ENCODE measurements at places on chromosomes 4 and X.
A peak's percentile ranks its signal among the peaks of the same experiment; 100 is the strongest.

DNA sequence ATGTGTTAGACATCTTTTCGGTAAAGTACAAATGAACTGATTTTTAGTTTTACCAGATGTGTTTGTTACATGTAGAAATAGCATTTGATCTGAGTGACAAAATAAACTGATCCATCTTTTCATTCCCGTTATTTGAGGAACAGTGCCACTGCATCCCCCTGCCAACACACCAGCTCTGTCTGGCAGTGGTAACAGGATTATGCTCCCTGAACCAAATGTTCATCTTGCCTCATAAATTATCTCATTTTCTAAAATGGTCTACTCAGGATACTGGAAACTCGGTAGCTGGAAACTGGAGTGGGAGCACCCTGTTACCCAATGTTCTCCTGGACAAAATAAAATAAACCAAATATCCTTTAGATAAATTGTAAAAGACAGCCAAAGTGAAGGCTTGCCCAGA lies 171.6 kb downstream of the FAT4 start:
- no peak for DNase-seq

GRCh38 chr4:81839347-81840042 lies 367.8 kb upstream of the RASGEF1B start:
- DNase-seq, result peak; percentile 96

- no peak for DNase-seq
These were observed 62.4 kb downstream of the NPFFR2 start for GRCh38 chr4:72094059-72094797.

DNA sequence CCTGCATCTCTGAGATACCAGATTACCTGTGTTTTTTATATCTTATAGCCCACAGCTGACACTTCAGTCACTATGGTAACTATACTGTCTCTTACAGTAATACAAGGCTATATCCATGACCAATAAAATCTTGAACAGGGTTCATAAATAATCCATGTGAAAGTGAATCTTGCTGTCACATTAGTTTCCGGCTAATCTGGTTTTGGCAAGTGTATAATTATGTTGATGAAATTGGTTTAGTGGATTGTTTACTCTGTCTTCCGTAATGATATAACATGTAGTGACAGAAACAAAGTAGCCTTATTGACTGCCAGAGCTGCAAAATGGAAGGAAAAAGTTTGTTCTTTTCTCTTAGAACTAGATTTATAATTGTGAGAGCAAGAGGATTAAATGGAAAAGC lies 686.6 kb upstream of the PABPC4L start:
- DNase-seq, result no peak

- DNase-seq, result no peak
These were observed 200.9 kb upstream of the PPP1R2C start for GRCh38 chrX:42978655-42979379.

GRCh38 chr4:17475481-17475880 lies 36.4 kb downstream of the QDPR start:
- DNase-seq, result no peak

DNA sequence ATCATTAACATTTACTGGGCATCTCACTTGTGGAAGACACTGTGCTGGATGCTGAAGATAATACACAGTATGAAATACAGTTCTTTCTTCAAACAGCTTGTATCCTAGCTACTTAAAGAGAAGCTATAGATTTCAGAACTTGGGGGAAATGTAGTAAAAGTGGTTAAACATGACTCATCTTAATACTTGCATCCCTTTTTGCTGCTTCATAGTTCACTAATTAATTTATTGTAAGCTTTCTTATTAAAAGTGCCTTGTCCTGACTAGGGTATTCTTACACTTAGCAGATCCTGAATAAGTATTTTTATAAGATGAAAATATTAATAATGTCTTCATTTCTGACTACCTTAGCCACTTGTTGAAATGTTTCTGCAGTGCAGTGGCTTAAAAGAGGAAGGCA lies 132.8 kb upstream of the STIM2 start:
- no peak for DNase-seq

Data from NCI-H146 (cell line).